Hippocampal formation (tissue), 2 donors: ENCODE measurements at places on chromosomes 1 and 21.

DNA sequence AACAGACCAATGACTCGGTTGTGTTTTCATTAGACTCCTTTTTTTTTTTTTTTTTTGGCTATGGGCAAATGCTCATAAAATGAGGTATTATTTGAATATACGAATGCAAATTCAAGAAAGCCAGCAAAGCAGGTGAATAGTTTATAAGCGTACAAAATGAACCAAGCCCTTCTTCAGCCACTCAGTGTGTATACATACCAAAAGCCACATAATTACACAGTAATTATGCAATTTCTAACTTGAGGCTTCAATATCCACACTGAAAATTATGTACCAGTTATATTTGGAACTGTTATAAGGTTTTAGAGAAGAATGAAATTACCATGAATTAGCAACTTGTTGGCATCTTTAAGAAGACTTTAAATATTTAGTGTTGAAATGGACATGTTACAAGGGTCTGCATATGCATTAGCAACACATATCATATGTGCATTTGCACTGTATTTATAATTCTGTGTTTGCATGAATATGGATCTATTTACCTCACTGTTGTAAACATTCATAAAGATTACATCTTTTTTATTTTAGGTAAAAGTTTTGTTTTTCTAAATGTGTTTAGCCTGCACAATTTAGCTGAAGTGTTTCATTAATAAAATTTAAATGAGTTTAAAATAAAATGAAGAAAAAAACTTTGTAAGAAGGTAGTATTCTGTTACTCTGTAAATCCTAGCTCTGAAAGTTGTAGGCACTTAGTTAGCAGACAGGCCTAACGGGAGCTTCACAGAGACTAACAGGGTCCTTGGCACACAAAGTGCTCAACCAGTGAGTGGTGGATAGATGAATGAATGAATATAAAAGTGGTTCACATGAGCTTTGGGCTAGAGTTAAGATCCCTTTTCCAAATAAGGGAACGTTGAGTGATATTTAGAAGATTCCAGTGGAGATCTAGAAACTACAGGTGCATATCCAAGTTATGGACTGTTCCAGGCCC is 241.0 kb upstream of the NFIA start:
- DNase-seq: no peak

DNA sequence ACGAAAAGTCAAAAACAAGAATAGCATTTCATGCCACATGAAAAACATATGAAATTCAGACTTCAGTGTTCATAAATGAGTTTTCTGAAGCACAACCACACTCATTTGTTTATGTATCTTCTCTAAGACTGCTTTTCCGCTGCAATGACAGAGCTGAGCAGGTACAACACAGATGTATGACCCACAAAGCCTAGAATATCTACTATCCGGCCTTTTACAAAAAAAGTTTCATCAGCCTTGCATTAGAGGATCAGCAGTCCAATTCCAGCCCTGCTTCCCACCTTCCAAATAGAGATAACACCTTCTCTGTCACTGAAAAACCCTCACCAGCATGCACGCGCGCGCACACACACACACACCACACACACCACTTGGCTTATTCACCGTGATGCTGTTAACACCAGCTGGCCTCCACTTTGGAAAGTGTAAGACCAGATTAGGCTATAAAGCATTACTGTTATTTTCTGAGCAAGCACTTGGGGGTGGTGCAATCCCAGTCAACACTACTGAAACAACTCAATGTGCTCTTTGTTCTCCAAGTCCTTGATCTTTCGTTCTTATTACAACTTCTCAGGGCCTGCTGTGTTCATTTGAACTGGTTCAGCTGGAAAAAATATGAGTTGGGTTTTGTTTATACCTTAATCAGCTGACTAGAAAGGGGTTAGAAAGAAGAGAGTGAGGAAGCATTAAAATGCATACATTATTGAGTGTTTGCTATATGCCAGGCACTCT is 90.0 kb downstream of the GLUL start:
- peak; percentile 46 for DNase-seq

DNA sequence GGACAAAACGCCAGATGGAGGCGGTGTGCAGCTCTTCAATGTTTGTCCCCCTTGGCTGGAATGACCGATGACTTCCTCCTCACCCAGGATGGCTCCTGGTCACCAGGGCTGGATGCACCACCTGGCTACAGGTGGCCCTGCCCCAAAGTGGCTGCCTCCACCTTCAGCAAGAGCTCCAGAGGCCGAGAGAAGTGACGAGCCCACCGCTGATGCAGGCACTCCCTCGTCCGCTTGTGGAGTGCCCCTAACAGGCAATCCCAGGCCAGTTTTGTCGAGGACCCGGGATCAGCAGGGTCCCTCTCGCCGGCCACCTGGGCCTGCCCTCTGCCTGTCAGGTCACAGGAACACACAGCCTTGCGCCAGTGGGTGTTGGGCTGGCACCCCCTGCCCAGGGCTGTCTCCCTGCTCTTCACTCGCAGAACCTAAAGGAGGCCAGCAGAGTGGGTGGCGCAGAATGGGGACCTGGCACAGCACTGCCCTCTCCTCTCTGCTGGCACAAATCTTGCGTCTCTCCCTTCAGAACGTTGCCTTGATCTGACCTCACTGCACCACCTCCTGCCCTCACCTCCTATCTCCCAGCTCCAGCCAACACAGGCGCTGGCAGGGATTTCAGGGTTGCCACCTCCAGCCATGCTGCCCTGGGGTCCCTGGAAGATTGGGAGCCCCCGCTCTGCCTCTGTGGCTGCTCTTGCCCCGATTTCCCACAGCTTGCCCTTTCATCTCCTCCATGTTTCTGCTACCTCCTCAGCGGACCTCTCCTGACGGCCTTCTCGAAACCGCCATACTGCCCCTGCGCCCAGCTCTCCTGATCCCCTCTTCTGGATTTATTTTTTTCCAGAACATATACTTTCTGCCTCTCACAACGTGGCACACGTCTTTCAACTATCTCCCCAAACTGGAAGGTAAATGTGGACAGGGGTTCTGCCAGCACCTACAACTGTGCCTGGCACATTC is 38.6 kb downstream of the SLC45A1 start:
- no peak for DNase-seq

DNA sequence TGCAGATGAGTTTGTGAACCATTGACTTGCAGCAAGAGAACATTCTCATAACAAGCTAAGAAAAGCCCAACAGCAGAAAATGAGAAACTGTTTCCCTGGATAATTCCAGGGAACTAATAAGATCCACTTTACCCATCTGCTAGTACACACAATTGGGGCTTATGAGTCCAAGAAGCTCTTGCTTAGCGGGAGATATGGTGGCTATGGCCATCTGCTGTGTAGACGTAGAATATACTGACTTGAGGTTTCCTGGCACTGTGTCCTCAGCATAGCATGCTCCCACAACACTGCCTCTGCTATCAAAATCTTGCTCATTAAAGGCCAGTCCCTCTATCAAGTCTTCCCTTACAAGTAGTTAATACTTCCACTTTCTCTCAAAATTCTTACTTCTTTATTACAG is 6.8 kb upstream of the RXRG start:
- DNase-seq: no peak

GRCh38 chr1:36880155-36881067 is 153.9 kb downstream of the GRIK3 start:
- DNase-seq: no peak

DNA sequence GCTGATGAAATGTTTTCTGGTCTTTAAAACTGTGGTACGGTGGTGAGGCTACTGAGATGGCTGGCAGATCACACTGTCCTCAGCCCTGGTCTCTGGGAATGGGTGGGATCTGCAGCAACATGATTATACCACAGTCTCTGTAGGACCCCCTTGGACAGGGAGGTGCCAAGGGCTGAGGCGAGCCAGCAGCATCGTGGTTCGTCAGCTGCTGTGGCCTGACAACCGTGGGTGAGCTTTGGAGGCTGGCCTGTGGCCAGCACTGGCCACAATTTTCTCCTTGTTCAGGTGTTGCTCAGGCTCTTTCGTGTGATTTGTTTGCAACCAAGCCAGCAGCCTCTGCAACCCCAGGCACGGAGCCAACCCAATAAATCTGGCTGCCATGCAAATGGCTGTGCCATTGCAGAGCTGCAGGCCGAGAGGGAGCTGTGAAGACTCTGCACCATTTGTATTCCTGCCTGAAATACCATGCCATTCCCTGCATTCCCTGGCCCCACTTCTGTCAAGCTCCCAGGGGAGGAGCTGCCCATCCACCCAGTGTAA is 70.9 kb downstream of the PCP4 start:
- no peak for DNase-seq

GRCh38 chr1:156806512-156807440 is 9.9 kb downstream of the SH2D2A start:
- no peak for DNase-seq

- DNase-seq: no peak
Measured at GRCh38 chr1:162281426-162281825, 95.2 kb downstream of the SPATA46 start.

GRCh38 chr21:38349111-38349746 is 92.4 kb downstream of the KCNJ15 start:
- no peak for DNase-seq

DNA sequence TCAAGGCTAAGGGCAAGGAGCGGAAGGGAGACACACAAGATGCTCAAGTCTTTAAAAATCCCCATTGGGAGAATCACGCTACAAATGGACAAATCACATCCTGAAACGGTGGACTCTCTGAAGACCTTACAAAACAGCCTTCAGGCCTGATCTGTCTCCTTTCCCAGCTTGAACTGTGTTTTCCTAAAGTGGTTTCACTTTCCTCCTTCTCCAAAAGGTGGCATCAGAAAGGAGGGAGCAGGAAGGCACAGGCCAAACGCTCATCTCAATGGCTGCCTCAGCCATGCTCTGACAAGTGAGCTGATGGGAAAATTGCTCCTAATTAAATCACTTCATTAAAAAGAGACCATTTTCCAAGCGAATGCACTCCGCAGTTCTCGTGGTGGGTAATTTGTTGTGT is 47.7 kb downstream of the UTP25 start:
- DNase-seq: peak; percentile 59

- DNase-seq: peak; percentile 34
Measured at GRCh38 chr1:108830119-108831008, 26.5 kb downstream of the AKNAD1 start.
